Tongue (tissue), 3 donors: ENCODE measurements at places on chromosomes 3 and 15. TPM values are rescaled to one million over a fixed set of nuclear protein-coding genes. Genes with fewer than 3 reads are reported as not detected.

RBMS3 gene
- total RNA-seq, result 81.1 TPM

CPEB1 gene
- total RNA-seq, result 1.1 TPM

GOLGA8Q gene
- 1.2 TPM for total RNA-seq

RAD54L2 gene
- 14.6 TPM for total RNA-seq

PARP15 gene
- 1.1 TPM for total RNA-seq

BFSP2 gene
- total RNA-seq, result not detected

IGF2BP2 gene
- total RNA-seq, result 41.4 TPM

LXN gene
- total RNA-seq, result 17.6 TPM

SCN5A gene
- 6.1 TPM for total RNA-seq

C3orf20 gene
- total RNA-seq, result not detected

TRAT1 gene
- total RNA-seq, result not detected

MINAR1 gene
- total RNA-seq, result 0.82 TPM

SPTBN5 gene
- 2.2 TPM for total RNA-seq

- DNase-seq, result no peak
Measured at GRCh38 chr15:66872405-66872804, 170.4 kb downstream of the SMAD6 start.

- DNase-seq, result no peak
Measured at GRCh38 chr3:94520364-94520763, 457.5 kb downstream of the NSUN3 start.

- no peak for DNase-seq
Measured at GRCh38 chr3:75781079-75781745, 4.1 kb downstream of the ZNF717 start.

- peak; percentile 73 for DNase-seq
Measured at GRCh38 chr3:42014458-42014920, 52.6 kb upstream of the ULK4 start.

DNA sequence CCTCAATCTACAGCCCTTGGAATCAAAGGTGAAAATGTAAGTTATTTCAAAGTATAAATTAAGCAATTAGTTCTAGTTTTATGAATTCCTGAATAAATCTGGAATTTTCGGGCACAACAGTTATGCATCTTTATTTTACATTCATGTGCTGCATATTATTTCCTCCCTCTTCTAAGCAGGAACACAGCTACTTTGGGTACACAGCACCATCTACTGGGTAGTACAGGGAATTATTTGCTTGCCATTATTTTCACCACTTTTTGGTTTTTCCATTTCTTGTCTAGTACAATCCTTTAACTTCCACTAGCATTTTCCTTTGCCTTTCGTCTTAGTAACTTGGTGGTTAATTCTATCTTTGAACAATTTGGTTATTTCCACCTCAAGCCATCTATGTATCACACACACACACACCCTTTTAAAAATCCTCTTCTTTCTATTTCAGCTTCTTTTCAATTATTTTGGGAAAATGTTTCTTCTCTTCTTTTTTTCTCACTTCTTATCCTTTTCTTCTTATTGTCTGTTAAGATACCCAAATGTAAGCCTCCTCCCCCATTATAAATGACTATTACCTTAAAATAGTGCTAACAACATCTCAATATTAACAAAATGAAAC, 451.0 kb downstream of the MFSD1 start:
- DNase-seq, result no peak

- peak; percentile 17 for DNase-seq
Measured at GRCh38 chr15:79978655-79979514, 7.9 kb upstream of the BCL2A1 start.

GRCh38 chr3:124951511-124952281, 17.1 kb upstream of the MUC13 start:
- DNase-seq, result no peak

DNA sequence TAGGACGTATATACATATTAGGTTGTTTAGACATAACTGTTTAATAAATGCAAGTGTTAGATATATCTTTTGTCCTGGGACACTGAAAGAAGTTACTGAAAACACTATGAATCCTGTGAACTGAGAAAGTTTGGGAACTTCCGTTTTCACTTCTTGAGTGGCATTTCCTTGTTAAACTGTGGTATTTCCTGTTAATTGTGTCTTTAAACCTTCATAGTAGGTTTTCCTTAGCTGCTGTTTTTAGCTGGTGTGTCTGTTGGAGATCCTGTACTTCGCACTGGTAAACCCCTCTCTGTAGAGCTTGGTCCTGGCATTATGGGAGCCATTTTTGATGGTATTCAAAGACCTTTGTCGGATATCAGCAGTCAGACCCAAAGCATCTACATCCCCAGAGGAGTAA, 37.1 kb downstream of the ATP6V1A start:
- no peak for DNase-seq

DNA sequence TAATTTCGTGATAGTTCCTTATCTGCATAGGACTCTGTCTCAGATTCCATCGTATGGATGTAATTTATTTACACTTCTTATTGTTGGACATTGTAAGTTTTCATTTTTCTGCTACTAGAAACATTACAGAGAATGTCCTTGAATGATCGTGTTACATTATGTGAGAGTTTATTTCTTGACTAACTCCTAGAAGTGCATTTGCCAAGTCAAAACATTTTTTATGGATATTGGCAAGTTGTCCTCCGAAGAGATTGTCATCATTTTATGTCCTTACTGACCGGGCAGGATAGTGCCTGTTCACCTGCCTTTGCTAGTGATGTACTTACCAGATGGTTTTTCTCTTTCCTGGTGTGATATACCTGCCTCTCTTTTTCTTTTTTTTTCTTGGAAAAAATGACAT, 13.4 kb downstream of the ASB7 start:
- no peak for DNase-seq

DNA sequence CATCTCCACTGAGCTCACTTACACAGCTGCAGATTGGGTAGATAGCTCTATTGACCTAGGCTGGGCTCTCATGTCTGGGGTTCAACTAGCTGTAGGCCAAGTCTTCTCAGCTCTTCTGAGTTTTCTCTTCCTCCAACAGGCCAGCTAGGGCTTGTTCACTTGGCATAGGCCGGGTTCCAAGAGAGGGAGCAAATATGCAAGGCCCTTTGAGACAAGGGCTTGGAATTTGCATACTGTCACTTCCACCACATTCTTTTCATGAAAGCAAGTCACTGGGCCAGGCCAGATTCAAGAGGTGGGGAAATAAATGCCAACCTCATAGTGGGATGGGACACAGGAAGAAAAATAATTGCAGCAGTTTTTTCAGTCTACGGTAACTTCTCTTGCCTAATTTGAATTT, 25.2 kb downstream of the PIGB start:
- no peak for DNase-seq

- DNase-seq, result no peak
Measured at GRCh38 chr3:58349792-58350626, 17.3 kb downstream of the PXK start.

DNA sequence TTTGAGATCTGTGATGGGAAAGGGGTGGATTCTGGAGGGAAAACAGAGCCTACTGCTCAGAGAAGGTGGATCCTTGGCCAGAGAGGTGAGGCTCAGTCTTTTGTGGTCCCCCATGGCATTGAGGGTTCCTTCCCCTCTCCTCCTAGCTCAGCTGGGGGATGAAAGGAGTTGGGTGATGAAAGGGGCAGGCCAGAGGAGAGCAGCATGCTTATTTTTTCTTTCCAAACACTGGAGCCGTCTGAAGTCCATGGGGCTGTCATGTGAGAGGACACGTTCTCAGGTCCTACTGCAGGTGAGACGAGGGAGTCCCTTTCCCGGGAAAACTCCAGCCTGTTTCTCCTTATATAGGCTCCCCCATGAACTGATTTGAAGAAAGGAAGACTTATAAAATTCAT, 71.4 kb downstream of the SCN5A start:
- no peak for DNase-seq

GRCh38 chr3:135792858-135793475, 172.6 kb upstream of the PPP2R3A start:
- DNase-seq, result no peak

DNA sequence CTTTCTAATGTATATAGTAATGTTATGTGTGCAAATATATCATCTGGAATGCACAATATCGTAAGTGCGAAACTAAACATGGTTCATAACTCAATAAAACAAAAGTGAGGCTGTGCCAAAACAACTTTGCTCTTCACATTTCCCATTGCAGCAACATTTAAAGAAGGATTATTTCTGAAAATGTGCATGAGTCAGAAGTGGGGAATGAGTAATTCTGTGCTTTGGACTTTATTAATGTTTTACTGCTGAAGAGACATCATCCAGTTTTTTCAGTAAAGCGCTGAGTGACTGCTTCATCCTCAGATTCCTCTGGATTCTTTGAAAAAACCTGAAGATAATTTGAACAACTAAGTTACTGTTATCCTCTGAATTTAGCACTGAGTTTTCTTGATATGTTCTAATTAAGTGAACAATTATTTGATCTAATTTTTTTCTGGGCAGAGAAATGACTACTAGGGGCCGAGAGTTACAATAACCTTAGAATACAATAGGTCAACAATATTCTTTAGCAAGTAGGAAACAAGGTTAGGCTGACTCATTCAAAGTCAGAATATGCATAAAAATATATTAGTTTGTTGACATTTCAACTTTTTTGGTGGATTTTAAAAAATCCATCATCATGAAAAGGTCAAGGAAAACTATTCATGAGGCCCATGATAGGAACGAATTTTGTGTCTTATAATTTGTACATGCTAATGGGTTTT, 20.0 kb upstream of the PLCL2 start:
- DNase-seq, result no peak

DNA sequence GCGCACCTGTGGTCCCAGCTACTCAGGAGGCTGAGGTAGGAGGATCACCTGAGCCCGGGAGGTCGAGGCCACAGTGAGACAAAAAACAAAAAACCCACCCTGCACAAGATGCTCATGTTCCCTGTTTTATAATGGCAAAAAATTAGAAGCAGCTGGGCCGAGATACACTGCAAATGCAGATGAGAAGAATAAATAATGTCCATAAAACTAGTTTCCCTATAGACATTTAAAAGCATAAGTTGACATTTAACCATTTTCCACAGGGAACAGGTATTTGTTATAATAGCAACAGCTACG, 537 bp upstream of the SCAP start:
- no peak for DNase-seq

DNA sequence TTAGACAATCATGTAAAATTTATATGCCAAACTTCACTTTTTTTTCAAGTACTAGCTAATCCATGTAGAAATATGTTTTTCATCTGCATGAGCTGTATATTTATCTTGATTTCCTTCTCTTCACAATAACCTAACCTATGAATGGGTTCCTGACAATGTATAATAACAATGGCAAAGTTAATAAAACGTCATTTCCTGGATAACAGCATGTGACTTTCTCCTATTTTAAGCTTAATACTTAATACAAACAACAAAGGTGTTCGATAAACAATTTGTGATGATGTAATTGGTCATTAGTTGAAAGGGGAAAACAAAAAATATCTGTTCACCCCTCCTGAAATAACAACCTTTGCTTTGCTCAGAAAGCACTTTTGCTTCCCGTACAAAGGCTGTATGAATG, 20.4 kb downstream of the CD200 start:
- no peak for DNase-seq

- DNase-seq, result peak; percentile 62
Measured at GRCh38 chr3:113193288-113193687, 18.1 kb upstream of the BOC start.

DNA sequence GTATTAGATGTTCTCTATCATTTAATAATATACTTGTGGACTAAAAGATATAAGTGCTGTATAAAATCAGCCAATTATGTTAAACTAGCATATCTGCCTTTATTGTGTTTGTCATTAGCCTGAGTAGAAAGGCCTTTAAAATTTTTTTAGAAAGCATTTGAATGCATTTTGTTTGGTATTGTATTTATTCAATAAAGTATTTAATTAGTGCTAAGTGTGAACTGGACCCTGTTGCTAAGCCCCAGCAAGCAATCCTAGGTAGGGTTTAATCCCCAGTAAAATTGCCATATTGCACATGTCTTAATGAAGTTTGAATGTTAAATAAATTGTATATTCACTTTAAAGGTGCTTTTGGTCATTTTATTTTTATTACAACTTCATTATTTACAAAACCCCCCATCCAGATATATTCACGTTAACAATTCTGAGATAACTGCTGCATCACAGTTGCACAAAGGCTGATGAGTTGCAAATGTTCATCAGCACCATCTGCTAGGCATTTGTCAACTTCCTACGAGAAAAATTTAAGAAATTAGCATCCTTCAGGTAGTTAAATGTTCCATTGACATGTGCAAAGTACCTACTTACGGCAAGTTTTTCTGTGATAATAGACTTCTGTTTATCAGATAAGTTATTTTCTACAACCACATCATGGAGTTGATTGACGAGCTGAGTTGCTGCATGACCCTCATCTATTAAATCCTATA, 6.3 kb downstream of the EIF4A2 start:
- no peak for DNase-seq

DNA sequence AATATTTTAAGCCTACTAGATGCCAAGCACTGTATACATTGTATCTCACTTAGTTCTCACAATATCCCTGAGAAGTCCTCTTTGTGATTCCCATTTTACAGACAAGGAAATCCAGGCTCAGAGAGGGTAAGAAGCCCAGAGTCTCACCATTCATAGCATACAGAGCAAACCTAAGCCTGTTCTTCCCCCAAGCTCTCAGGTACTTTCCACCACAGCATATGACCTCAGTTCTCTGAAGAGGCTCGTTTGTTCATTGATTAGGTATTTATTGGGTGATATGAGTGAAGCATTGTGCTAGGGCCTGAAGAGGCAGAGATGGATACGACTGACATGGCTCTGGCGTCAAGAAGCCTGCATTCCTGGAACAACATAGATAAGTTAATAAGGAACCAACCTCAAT, 310.9 kb upstream of the UMPS start:
- no peak for DNase-seq

- peak; percentile 99 for DNase-seq
Measured at GRCh38 chr15:72272213-72272996, at the start of gene PARP6. Gene PARP6 (minus strand): TSS chr15:72272554. CDS start chr15:72267477, 5,077 bp downstream.

- no peak for DNase-seq
Measured at GRCh38 chr3:43178891-43179366, 73.0 kb upstream of the POMGNT2 start.

- no peak for DNase-seq
Measured at GRCh38 chr15:71111950-71112349, 3.3 kb upstream of the THSD4 start.

DNA sequence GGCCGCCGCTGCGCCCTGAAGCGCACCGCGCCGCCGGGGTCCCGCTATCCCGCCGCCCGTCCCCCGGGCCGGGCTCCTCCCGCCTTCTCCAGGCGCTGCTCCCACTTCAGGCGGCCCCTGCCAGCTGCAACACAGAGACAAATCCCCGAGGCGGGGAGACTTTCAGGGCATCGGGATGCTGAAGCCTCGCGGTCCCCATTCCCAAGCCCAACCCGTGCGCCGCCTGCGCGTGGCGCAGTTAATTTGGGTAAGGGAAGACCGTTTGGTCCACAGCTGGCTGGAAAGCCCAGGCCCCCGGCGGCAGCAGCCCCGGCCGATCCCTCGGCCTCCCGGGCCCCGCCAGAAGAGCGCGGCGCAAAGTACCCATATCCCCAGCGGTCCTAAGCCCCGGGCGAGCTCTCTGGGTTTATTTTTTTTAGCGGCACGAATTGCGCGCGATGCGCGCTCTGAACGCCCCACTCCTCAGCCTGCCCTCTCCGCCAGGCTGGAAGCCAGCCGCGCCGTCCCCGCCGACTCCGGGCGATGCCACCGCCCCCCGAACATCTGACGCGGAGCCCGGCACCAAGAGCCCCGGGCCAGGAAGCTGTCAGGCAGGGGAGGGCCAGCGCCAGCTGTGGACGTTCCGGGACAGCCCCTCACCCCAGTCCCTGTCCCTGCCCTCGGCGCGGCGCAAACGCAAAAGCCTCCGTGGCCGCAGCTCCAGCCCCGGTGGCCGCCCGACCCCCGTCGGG, 517 bp downstream of the FBN1 start:
- peak; percentile 89 for DNase-seq

GRCh38 chr3:35383719-35384555, 255.4 kb upstream of the ARPP21 start:
- DNase-seq, result peak; percentile 66
